ENCODE measurements at places on chromosomes 7 and 10. TPM values are rescaled to one million over a fixed set of nuclear protein-coding genes. Genes with fewer than 3 reads are reported as not detected.

DNA sequence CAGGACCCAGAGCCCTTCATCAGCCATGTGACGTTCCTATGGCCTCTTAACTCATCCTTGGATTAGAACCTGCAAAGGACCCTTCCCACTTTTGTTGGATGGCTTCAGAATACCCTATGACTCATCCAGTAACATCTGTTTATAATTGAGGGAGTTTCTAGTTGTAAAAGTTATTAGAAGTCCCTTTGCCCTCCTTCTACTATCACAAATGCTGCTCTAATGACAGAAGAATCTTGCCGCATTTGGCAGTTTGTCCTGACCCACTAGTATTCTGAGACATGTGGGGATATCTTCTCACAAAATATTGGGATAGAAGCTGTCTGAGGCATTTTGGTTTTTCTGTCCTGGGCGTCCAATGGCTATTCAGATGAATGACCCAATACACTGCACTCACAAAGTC lies 251.8 kb upstream of the TMEM72 start:
- DNase-seq, result no peak

DNA sequence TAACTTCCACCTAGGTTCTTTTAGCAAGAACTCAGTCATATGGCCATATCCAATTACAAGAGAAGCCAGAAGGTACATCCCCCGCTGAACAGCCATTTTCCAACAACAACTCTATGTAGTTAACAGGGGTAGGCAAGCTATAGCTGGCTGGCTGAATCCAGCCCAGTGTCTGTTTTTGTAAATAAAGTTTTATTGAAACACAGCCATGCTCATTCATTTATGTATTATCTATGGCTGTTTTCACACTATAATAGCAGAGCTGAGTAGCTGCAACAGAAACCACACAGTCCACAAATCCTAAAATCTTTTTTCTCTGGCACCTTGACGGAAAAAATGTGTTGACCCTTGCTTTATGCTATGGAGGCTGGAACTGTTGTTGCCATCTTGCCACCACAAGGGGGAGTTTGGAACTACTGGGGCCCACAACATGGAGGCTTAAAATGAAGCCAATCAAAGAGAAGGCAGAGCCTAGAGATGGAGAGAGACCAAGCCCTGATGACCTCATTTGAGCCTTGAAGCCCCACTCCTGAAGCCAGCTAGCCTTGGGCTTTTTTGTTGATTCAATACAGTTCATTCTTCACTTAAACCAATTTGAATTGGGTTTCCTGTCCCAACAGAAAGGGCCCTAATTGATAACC lies 33.3 kb upstream of the XPNPEP1 start:
- DNase-seq, result no peak

DNA sequence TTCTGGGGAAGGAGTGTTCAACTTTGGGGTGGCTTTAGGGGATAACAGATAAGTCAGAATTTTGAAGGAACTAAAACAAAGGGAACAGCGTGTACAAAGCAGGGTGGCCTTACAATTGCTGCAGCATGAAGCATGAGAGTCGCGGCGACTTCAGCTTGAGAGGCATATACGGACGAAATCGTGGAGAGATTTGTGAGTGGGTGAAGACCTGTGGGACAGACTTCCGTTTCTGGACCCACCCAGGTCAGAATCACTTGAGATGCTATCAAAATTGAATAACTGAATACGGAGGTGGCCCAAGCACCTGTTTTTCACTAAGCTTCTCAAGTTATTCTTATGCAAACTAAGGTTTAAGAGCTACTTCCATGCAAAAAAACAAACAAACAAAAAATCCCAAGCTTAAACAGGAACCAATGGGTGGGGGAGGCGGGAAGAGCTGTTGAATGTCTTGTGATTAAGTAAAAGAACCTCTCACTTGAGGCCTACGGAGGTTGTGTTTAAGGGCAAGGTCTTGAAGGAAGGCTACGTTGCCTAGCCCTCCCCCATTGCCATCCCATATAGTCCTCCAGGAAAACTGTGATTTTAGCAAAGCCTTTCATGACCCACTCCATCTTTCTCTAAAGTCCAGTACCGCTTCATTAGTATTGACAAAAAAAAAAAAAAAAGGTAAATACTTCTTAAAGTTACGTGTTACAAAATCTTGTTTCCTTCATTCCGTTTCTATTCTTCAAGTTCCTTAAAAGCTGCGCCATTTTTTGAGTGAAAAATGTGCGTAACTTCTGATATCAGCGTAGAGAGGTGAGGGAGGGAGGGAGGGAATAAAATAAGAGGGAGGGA lies 1.3 kb upstream of the TRIM24 start:
- no peak for DNase-seq

DNA sequence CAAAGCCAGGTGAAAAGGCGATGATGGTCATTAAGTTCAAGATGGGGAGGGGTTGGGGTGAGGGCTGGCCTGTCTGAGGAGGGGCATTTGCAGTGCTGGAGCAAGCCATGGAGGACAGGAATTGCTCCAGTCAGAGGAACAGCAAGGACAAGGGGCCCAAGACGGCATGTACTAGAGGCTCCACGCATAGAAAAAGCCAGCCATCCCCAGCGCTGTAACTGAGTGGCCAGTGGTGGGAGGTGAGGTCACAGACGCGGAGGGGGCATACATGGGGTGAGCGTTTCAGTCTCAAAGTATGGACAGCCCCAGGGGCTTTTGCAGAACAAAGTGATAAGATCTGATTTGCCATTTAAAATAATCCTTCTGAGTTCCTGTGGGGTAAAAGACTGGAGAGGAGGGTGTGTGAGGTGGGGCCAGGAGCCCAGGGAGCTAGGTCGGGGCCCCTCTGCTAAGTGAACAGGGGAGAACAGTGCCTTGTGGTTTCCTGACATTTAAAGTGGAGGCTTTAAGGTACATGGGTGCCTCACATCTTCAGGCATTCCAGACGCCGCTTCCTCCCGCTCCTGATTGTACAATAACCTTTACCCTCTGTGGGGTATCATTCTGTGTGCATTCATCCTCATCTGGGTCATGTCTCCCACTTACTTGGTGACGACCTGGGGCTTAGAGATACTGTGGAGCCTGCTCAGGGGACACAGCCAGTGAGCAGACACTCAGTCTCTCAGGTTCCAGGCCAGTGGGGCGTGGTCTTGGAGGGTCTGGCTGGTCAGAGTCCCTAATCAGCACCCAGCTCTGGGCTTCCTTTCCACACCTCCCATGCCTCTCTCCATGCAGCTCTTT lies 105.6 kb upstream of the GPR26 start:
- no peak for DNase-seq

DNA sequence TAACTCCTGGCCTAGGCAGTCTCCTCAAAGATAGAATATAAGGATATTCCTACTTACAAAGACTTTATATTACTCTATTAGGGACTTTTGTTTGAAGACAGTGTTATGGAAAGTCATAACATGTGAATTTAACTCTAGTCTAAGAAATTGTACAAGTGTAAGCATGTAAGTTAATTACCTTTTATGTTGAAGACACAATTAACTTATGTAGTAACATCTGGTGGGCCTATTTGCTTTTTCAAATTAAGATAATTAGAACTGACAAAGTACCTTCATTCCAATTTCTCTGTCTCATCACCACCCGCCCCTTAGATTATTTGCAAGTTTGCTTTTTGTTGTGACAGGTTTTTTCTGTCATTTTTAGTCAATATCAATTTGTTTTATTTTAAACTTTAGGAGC lies 126.0 kb upstream of the THSD7A start:
- no peak for DNase-seq

- DNase-seq, result no peak
Observed at GRCh38 chr7:19121977-19122588, 4.6 kb upstream of the TWIST1 start.

DNA sequence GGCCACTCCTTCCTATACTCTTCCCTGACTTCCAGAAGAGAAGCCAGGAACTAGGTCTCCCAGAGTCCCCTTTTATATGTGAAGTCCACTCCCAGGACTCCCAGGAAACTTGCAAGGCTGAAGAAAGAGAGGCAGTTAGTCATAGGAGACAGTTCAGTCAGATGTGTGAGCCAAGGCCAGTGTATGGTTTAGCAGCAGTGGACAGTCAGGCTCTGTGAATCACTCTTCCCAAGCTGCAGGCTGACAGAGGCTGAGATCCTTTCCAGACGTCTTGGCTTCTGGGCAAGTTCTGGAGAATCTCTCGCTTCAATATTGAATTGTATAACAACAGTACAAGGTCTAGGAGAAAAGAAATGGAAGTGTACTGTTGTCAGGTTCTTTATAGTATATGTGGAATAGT lies 26.9 kb downstream of the BLVRA start:
- peak; percentile 78 for DNase-seq

- DNase-seq, result no peak
Observed at GRCh38 chr7:110592557-110592956, 498.4 kb upstream of the LRRN3 start.

DNA sequence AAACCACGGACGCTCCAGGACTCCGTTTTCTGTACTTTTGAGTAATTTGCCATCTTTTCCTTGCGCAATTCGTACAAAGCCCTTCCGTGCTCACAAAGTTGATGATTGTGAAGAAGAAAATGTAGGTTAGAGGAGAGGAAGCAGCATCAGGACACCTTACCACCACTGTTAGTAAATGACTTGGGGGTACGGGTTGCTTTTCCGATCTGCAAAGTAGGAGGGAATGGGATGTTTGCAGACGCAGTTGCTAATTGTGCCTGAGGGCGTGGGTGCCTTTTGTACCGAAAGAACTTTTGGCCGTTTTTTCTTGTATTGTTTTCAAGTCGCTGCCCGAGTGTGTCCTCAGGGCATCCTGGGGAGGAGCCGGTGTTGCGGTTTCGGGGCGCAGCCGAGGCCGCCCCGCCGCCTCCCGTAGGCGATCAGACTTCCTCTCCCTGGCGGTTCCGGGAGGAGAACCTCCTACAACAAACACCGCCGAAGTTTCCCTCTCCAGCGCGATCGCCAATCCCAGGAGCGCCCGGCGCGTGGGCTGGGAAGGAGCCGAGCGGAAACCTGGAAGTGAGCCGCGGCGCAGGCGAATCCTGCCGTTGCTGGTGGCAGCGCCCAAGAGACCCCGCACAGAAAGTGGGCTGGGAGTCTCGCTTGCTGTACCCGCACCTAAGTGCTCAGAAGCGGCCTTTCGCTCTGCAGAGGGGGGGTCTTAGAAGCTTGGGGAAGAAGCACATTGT lies 1.0 kb downstream of the PRR15 start:
- DNase-seq, result peak; percentile 28

GRCh38 chr7:103499976-103500375 lies 54.0 kb upstream of the SLC26A5 start:
- no peak for DNase-seq

DNA sequence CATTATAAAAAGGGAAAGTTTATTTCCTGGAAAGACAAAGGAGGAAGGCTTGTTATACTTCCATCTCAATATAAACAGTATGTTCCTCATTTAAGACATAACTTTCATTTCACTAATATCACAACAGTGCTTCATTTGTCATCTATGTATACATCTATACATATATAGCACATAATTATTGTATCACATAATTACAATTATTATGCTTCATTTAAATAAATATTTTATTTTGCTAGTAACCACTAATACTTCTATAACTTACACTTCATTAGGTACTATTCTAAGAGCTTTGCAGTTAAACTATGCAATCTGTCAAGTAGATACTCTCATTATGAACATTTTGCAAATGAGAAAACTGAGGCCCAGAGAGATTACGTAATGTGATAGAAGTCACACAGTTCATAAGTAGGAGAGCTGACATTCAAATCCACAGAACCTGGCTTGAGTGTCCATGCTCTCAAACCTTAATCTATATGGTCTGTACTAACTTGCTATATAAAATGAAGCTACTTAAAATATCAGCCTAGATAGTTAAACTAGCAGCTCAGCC lies 86.5 kb downstream of the PPP1R3A start:
- no peak for DNase-seq

- no peak for DNase-seq
Observed at GRCh38 chr7:122532406-122533269, 166.3 kb downstream of the RNF133 start.

DNA sequence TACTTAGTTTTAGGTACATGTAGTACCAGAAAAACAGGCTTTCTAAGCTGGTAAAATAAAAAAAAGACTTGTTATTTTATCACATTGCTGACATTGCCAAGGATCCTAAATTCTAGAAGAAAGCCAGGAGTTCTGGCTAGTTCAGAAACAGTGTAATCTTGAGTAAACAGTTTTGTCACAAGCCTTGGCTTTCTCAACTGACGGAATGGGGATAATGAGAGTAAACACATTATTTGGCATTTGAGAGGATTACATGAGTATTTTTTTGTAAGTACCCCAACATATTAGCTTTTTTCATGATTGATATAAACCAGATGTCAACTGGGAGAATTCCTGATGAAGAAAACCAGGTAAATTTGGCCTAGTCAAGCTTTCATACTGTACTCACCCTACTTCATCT lies 269.8 kb downstream of the SORCS1 start:
- DNase-seq, result peak; percentile 42

- DNase-seq, result no peak
Observed at GRCh38 chr10:101152316-101152715, 21.2 kb downstream of the TLX1 start.

- DNase-seq, result no peak
Observed at GRCh38 chr7:94011714-94012353, 7.7 kb upstream of the BET1 start.

DNA sequence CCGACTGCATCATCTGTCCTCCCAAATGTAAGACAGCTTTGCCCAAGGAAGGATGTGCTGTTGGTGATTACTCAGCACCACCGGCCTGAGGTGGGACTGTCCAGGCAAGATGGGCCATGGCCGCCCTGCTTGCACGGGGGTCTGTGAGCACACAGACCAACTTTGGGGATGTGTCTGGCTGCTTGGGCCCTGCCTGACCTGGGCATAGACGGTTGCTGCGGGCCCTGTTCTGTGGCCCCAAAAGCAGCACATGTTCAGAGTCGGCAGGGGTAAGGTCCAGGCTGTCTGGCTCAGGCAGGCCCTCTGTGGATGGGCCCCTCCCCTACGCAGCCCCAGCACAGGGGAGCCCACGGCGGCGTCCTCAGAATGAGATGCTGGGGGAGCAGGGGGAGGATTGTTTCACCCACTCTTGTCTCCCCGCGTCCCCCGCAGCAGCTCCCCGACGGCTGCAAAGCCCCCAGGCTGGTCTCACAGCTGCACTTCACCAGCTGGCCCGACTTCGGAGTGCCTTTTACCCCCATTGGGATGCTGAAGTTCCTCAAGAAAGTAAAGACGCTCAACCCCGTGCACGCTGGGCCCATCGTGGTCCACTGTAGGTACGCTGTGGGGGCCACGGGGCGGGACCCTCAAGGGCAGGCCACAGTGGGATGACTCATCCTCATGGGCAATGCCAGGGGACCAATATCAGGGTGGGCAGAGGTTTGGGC lies 58.4 kb downstream of the MKI67 start:
- DNase-seq, result no peak

GRCh38 chr10:131729361-131729760 lies 171.4 kb upstream of the PPP2R2D start:
- no peak for DNase-seq

Gene LIPN
- total RNA-seq, result not detected

Gene CLRN3
- total RNA-seq, result not detected

Gene PSAP
- total RNA-seq, result 903 TPM

Gene TRRAP
- 20.5 TPM for total RNA-seq

Gene HGF
- total RNA-seq, result 16.6 TPM
